ENCODE measurements at places on chromosomes 11 and 22.

DNA sequence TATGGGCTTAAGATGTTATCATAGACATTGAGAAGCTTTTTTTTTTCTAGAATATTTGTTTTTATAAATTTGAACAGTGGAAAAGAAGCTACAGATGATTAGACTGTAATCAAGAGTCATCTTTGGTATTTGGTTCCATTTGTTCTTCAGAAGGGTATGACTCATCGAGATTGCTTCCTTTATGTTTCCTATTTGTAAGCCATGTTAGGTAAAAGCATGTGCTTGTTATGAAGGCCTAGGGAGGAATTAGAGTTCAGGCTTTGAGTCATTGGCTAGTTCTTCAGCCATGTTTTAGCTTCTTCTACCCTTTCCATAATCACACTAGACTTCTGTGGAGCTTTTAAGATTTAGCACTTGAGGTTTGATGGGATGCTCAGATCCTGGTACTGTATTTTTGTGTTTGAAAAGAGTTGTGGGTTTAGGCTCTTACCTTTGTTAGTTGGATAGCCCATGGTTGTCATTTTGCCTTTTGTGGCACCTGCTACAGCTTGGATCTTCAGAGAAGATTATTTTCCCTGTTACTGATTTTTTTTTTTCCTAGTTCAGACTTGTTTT is 44.3 kb downstream of the POLD3 start:
- DNase-seq, result peak; percentile 72

GRCh38 chr11:134228625-134229024 is 4.2 kb downstream of the VPS26B start:
- DNase-seq, result no peak

DNA sequence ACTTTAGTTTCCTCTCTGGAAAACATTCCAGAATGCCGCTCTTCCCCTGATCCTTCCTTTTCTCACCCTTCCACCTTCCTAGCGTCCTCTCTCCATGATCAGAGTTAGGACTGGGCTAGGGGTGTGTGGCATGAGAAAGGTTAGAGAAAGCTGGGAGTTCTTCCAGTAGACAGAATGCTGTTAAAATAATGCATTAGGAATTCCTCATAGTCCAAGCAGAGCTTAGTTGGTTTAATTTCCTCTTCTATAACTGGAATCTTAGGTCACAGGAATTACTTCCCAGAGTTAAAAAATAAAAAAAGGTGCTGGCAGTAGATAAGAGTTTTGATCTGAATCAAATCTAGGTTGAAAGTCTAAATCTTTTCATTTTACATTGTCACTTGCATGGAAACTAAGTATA is 37.2 kb upstream of the ADORA2A start:
- no peak for DNase-seq

DNA sequence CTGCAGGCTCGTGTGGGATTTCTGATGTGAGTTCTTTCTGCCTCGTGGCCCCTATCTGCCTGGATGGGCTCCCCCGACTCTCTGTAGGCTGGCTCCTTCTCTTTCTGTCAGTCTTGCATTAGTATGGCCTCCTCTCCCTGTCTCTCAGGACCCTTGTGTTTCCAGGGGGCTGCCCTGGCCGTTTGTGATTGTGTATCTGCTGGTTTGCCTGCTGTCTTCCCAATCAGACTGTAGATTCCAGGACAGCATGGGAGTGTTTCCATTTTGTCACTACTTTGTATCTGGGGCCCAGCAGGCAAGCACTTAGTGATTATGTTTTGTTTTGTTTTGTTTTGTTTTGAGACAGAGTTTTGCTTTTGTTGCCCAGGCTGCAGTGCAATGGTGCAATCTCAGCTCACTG is 25.6 kb downstream of the SNAP29 start:
- DNase-seq, result no peak

- no peak for DNase-seq
These were observed 1.9 kb upstream of the OR51B4 start for GRCh38 chr11:5303626-5304025.

DNA sequence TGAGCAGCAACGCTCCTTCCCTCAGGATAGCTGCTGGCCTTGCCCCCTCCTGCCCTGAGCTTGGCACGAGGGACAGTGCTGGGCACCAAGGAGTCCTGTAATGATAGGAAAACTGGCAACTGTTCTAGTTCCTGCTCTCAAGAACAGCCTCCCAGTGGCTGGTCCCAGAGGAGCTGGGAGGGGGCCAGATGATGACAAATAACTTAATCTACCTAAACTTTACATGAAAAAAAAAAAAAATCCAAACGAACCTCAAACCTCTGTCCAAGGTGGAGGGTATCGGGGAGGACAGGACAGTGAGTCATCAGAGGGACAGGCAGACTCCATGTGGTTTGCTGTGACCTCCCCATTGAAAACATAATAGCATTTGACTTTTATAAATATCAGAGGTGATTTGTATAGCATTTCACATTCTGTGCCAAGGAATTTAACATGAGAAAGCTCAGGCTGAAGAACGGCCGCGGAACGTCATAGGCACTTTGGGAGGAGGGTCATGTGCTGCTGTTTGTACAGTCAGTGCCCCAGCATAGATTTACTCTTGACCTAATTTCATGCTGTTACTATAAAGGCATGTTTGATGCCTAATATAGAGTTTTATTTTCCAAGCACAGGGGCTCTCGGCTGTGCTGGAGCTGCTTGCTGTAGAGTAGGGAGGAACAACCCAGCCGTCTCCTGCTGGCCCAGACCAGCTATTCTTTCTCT is 98.2 kb upstream of the NNMT start:
- peak; percentile 99 for DNase-seq

DNA sequence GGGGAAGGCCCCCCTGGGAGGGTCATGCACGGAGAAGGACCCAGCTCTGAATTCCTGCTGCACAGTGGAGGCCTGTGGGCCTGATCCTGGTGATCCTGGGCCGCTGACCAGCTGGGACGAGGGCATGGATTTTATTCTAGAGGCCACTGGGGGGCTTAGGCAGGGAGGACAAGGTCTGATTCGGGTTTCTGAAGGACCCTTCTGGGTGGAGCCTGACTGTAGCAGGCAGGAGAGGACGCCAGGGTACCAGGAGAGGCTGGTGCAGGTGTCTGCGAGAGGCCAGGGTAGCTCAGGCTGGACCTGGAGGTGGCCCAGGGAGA is 31.3 kb downstream of the MPPED1 start:
- no peak for DNase-seq

DNA sequence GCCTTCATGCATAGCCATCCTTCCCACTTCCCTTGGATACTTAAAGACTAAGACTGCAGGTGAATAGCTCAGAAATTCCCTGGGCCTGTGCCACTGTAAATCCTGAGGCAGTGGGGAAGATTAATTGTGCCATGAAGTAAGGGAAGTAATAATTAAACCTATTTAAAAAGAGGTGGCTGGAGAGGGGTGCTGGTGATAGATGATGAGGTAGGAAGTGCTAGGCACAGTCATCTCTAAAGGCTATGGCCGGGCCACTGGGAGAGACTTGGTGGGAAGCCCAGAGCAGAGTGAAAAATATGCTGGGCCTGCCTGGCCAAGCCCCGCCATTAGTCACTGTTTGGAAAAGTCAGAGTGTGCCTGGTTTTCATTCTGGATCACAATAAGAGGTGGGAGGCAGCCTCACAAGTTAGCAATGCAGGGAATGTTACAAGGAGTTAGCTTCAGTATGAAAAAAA is 197.2 kb upstream of the PITPNB start:
- peak; percentile 89 for DNase-seq

- DNase-seq, result no peak
These were observed 118.1 kb downstream of the MPPED1 start for GRCh38 chr22:43529934-43530333.

- DNase-seq, result peak; percentile 87
These were observed at the start of gene ADSL for GRCh38 chr22:40346185-40347118. ADSL (plus strand) TSS chr22:40346500; CDS start chr22:40346559, 59 bp downstream.

- DNase-seq, result no peak
These were observed 42.9 kb downstream of the IRAG1 start for GRCh38 chr11:10650630-10651029.

DNA sequence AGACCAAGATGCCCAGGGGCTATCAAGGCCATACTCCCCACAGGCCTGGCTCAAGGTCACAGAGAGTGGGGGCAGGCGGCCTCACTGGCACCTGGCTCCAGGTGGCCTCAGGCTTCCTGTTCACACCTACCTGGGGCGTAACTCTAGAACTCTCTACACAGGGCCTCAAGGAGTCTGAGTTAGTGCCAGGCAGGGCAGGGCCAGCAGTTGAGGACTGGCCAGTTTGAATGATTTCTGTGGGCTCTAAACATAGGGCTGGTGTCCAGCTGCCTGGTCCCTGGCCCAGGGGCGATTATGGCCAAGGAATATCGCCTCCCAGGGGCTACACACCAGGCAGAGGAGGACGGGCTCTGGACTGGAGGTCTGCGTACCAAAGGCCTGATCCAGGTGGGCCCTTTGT is 79.2 kb downstream of the WNT7B start:
- no peak for DNase-seq

- DNase-seq, result peak; percentile 78
These were observed 321.0 kb downstream of the DDX10 start for GRCh38 chr11:108985945-108986279.

DNA sequence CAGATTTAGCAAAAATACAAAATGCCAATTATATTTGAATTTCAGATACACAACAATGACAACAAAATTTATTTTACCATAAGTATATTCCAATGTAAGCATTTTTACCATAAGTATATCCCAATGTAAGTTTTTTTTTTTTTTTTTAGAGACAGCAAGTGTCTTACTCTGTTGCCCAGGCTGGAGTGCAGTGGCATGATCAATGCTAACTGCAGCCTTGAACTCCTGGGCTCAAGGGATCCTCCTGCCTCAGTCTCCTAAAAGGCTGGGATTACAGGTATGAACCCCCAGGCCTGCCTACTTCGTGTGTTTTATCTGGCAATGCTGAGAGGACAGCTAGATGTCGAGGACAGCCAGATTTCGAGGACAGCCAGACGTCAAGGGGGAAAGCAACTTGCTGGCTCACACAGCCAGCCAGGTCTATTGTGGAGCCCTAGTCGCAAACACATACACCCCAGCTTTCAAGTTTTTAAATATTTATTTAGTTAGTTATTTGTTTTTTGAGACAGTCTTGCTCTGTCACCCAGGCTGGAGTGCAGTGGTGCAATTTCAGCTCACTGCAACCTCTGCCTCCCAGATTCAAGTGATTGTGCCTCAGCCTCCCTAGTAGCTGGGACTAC is 1.1 kb upstream of the SERPING1 start:
- DNase-seq, result no peak

DNA sequence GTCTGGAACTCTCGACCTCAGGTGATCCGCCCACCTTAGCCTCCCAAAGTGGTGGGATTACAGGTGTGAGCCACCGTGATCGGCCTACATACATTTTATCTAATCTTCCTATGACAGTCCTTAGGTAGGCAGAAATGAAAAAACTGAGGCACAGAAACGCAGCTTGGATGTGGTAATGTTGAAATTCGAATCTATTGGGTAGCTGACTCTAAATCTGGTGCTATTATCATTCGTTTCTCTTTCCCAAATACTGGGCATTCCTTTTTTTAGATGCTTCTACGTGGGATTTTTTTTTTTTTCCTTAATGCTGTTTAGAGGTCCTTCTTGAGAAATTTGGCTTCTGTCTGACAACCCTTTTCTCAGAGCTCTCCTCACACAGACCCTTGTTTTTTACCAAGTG is 41.5 kb downstream of the FCHSD2 start:
- no peak for DNase-seq

DNA sequence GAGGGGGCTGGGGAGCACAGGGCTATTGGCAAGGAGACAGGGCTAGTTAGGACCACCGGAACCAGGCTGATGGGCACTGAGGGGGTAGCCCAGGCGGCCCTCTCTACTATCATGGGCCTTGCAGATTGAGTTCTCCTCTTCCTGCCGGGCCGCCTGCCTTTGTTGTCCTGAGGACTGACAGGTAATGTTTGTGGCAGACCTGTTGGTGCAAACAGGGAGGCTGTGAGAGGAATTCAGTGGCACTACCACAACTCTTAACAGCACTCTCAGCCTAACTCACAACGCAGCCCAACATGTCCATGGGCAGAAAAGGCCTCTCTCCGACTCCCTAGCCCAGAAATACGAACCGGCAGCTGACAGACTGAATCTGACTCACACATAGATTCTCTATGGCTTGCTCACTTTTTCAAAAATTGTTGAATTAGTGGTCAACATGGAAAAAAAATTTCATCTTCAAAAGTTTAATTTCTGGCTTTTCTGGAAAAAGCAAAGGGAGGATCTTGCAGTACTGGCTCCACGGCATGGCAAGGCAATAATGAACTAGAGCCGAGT is 11.4 kb downstream of the KCNJ5 start:
- no peak for DNase-seq

DNA sequence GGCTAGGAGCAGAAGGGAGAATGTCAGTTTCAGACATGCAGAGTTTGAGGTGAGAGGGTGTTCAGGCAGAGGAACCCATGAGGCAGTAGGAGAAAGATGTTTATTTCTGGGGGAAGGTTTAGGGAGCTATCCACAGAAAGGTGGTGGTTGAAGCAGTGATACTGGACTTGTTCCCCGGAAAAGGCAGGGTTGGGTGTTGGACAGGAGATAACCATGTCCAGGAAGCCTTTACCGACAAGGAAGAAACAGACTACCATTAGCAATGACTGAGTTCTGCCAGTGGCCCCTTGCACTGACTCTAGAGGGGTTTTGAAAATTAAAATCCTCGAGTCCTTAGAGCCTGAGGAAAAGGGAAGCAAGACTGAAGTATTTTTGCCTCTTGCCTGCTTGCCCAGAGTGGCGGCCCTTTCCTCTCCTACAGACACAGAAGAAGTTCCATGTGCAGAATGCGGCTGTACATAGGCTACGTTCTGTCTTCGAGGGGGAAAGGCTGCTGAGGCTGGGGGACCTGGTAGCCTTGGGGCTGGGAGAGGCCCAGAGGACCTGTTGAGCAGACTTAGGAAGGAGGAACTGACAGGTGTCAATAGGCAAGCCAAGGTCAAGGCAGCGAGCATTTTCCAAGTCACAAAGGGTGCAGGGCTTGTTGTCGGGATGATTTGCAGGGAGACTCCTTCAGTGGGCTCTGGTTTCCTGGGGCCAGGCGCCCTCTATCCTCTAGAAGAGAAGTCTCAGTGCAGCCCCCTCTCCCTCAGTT is 146.7 kb downstream of the LDLRAD3 start:
- DNase-seq, result no peak

DNA sequence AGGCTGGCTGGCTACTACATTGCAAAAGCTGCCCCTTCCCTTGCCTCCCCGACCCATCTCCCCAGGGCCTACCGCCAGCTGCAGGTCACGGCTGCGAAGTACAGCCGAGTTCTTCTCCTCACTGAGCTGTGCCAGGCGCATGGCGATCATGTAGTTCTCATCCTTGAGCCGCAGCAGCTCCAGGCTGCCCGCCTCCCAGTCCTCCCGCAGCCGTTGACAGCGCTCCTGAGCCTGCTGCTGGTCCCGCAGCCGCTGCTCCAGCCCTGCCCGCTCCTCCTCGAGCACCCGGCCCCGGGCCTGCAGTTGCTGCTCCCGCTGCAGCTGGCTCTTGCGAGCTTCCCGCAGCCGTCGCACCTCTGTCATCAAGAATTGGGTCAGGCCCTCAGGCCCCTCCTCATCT is 3.3 kb downstream of the CARD10 start:
- DNase-seq, result no peak

DNA sequence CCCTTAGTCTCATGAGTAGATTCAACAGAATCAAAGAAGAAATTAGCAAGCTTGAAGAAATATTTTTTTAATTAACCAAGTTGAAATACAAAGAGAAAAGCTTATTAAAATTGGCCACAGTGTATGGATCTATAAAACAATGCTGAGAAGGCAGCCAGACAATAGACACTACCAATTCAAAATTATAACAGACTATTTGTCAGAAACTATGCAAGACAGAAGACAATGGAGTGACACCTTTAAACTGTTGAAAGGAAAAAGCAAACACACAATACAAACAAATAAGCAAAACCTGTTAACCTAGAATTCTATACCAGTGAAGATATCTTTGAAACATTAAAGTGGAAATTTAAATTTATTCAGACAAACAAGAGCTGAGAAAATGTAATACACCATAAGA is 225.4 kb downstream of the CASP12 start:
- DNase-seq, result no peak

- no peak for DNase-seq
These were observed 11.2 kb downstream of the C11orf58 start for GRCh38 chr11:16749666-16750065.

Measured in cardiac fibroblast (primary cell).